ENCODE measurements at places on chromosomes 1 and 21.

GRCh38 chr1:7223334-7224080 lies 438.3 kb downstream of the CAMTA1 start:
- peak; percentile 88 for DNase-seq

DNA sequence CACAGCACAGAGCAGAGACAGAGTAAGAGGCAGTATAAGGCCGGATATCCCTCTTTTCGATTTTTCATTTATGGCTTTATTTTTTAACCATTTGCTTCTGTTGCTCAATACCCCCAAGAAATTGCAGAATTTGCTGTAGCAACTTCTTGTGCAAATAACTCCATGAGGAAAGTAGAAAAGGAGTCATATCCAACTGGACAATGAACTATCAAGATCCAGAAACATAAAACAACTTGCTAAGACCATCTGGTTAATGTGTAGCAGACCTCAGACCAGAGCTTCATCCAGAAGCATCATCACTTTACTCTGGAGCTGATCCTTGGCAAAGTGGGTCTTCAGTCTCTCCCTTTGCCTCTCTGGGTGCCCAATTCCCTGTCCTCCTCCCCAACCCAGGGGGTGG lies 45.9 kb downstream of the ZNF697 start:
- DNase-seq = no peak

- DNase-seq = no peak
Measured at GRCh38 chr1:4894566-4894965, 240.2 kb downstream of the AJAP1 start.

GRCh38 chr1:110227774-110228173 lies 17.7 kb downstream of the KCNC4 start:
- DNase-seq = no peak

GRCh38 chr1:86648255-86648654 lies 56.1 kb upstream of the SH3GLB1 start:
- DNase-seq = peak; percentile 61

DNA sequence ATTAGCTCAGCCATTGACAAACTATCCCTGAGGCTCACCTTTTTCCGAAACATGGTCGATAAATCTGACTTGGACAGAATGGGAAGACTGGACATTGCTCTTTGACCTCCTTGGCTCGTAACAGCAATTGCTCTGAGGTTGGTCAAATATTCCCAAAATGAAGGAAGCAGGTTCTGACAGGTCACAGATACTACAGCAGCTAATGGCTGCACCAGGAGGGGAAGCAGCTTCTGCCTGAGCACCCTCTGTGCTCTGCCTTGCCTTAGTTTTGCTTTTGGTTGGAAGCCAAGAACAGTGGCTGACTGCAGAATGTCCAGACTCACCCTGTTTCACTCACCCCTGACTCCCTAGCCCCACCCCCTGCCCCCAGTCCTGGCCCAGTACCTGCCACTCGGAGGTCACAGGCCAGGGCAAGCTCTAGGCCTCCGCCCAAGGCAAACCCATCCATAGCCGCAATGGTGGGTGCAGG lies 15.4 kb downstream of the ECHDC2 start:
- DNase-seq = no peak

Data from choroid plexus epithelial cell (primary cell).